GM04504 (cell line): ENCODE measurements at places on chromosomes 16 and 17.

DNA sequence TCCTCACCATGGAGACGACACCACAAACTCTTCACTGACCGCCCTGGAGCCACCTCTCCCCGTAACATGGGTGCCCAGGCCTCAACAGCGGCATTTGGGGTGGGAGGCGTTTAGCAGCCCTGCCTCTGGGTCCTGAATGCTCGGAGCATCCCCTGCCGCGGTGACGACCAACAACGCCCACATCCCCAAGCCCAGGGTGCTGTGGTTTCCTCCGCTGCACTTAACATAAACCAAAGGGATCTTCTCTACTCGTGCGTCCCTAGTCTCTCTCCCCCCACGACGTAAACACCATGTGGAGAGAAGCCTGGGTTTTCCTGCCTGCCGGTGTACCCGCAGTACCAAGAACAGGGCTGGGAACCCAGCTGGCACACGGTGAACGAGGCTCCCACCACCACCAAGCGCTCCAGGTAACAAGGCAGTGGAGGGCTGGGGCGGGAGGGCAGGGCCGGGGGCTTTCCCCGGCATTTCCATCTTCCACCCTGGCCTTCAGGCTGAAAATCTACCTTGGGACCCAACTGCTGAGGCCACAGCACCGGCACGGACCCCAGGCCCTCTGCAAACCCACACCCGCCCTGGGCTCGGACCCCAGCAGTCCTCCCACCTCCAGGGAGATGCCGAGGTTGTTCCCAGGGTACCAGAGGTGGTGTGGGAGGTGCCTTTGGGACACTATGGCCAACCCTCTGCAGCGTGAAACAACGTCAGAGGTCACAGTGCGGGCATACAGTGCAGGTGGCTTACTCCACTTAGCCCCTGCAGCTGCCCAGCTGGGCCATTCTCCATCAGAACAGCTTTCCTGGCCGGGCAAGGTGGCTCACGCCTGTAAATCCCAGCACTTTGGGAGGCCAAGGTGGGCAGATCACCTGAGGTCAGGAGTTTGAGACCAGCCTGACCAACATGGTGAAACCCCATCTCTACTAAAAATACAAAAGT lies 54.3 kb downstream of the TIMM22 start:
- no peak for DNase-seq

DNA sequence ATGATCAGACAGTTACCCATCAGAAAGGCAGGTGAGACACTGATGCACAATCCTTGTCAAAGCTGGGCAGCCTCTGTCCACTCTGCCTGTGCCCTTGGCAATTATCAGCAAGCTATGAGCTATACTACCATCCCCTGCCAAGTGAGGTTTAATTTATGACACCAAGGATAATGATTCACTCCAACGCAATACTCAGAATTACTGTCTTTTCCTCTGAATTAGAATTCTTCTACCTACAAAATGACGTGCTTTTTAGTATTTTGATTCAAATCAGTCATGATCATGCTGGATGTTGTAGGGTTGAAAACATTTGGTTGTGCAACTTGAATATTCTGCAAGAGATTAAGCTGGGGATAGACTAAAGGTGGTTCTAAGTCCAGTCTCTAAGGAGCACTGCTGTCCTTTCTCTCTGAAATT lies 116.8 kb upstream of the SOX9 start:
- DNase-seq, result peak; percentile 44

GRCh38 chr17:66562119-66562518 lies 259.7 kb downstream of the PRKCA start:
- DNase-seq, result no peak

GRCh38 chr17:66481271-66481670 lies 178.9 kb downstream of the PRKCA start:
- no peak for DNase-seq

- DNase-seq, result no peak
Measured at GRCh38 chr16:69839798-69840409, 77.8 kb downstream of the WWP2 start.

DNA sequence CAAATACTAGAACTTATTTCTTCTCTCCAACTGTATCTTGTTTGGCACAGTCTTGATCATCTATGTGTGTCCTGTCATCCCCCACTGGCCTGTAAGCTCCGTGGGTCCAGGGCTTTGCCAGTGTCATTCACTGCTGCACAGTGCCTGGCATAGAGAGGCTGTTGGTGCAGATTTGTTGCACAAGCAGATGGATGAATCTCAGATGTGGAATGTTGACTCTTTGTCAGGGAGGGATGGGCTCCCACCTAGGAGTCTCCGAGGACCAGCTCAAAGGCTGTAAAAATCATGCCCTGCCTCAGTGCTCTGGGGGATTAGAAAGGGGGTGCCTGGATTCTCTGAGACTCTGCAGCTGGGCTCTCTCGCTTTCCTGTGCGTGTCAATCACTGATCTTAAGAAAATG lies 60.6 kb downstream of the RAB11FIP4 start:
- DNase-seq, result no peak

DNA sequence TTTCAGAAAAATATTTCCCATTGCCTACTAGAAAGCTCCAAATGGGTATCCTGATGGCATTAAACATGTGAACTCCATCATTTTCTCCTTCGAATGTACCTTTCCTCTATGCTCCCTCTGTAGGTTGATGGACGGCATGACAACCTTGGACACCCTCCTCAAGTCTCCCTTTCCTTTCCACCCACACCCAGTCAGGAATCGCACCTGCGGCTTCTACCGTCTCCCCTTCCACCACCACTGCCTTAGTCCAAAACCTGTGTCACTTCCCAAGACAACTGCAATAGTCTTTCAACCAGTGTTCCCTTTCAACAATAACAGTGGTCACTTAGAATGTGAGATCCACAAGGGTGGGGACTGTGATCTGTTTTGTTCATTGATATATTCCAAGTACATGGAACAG lies 233.1 kb upstream of the AXIN2 start:
- no peak for DNase-seq

DNA sequence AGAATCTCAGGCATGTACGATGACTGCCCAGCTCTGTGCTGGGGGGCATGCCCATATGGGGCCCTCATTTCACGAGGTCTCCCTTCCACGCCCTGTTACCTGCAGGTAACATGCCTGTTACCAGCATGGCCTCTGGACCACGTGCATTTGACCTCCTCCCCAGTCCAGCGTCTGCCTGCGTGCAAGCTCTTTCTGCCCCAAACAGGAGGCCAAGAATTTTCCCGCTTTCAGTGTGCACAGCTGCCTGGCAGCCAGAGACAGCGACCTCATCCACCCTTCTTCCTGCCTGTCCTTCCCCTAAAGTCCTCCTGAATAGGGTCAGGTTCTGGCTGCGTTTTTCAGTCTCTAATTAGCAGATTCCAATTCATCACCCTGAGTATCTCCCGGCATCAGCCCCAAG lies 306.5 kb upstream of the ZFHX3 start:
- DNase-seq, result no peak

DNA sequence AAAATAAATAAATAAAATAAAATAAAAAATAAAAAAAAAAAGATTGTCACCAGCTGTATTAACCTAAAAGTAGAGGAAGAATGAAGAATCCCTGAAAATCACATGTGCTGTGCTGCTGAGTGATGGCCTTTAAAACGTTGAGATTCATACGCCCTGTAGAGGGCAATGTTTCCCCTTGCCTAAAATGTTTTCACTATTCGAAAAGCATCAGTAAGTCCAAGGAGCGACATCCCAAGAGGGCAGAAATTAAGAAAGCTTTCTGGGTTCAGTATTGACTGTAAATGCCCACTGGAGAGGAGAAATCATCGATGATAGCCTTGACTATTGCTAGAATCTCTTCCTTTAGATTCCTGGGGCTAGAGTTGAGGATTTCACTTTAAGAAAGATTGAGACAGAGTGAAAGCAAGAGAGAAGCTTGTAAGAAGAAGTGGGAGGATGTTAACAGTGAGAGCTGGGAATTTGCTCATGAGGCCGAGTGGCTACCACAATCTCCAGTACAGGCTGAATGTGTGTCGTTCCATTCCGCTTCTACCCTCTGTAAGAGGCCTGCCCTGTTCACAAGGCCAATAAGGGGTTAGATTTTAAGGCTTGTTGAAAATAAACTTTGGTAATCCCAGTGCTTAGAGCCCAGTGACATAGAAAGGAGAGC lies 170.8 kb upstream of the FAM20A start:
- peak; percentile 58 for DNase-seq

- no peak for DNase-seq
Measured at GRCh38 chr17:31738067-31738466, 121.0 kb downstream of the COPRS start.

DNA sequence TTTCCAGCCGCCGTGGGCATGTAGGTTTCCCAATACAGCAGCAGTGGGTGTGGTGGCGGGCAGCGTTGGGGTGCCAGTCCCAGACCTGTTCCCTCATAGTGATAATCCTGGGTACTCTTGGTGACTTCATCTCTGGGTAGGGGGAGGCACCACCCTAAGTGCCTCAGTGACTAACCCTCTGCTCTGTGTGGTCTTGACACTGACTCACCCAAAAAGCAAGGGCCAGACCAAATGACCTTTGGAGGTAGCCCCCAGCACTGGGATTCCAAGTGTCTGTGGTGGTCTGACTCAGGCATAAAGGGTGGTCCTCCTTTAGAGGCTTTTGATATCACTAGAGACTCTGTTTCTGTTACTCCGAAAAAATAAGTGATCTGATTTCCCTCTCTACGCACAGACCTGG lies 908 bp downstream of the CALB2 start:
- DNase-seq, result no peak

DNA sequence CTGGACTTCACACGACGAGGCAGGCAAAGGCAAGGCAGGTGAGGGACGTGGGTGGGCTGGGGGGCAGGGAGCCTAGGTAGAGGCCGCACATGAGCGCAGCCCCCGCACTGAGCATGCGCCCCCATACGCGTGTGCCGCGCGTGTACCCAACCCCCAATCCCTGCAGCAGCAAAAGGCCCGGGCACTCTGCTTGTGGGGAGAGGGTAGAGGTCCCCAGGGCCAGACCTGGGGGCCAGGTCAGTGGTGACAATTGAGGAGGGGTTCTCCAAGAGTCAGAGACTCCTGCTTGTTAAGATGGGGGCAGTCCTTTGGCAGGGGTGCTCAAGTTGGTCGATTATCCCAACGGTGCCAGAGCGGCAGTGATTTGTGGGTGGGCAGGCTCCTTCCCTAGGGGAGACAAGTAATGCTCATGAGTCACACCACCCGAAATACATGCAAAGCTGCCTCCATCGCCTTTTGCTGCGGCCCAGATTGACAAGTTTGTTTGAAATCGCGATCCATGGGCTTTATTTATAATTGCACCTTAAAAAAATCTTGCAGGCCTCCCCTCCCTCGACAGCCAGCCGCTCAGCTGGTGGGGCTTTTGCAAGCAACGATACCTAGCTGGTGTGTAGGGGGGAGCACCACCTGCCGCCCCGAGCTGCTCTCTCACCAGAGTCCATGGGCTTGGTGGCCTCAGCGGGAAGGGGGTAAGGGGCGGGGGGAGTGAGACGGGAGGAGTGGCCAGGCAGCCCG lies 1.1 kb upstream of the GIT1 start:
- DNase-seq, result no peak

- no peak for DNase-seq
Measured at GRCh38 chr17:6639586-6640535, 650 bp downstream of the KIAA0753 start.

- DNase-seq, result no peak
Measured at GRCh38 chr17:63841350-63842172, 924 bp downstream of the SMARCD2 start.
